Omental fat pad (tissue), 4 donors: ENCODE measurements at places on chromosomes 12 and 14. TPM values are rescaled to one million over a fixed set of nuclear protein-coding genes. Genes with fewer than 3 reads are reported as not detected.

Gene EIF5
- total RNA-seq, result 157 TPM

Gene POTEG
- total RNA-seq, result not detected

DNA sequence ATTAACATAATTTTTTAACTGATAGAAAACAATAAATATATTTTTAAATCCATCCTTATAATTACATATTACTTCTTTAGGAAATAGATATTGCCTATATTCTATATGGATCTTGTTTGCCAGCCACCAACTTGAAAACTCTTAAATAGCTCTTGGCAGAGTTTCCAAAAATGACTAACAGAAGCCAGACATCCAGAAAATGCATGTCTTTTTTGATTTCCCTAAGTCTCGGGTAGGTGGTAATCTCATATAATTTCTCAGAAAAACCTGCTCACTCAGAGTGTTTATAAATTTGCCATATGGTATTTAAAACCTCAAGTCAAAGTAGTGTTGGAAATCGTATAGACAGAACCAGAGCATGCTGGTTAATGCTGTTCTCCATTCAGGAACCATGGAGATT, 360.4 kb upstream of the FOXG1 start:
- DNase-seq, result no peak

Gene CBLN3
- total RNA-seq, result 4.4 TPM

DNA sequence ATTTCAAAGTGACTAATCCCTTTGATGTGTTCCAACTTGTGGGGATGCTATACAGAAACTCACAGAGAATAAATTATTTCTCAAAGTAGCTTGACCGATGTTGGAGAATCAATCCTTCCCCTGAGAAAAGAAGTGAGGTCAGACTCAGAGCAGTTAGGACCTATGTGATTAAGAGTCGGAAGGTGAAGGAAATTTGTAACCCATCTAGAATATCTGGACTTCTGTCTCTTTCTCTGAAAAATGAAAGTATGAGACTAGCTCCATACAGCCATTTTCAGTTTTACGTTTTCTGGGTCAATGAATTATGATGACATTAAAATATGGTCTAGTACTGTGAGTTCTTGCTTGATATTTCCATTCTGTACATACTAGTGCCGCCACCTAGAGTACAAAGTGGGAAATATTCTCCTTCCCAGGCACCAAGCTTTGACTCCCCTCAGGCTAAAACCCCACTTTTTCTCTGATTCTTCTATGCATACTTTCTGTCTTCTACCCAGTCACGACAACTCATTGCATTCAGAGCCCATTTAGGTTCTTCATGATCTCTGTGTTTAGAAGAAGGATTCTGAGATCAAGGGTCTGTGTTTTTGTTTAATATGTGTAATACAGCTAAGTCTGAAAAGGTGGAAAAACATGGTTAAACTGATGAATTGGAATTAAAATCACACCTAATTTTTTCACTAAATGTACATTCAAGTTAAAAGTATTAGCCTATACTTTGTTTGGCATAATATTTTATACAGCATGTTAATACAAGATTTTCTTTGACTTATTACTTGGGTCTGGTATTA, 6.9 kb upstream of the NTS start:
- DNase-seq, result no peak

Gene WIF1
- 3.5 TPM for total RNA-seq

GRCh38 chr14:39367387-39367751, 64.9 kb downstream of the FBXO33 start:
- no peak for DNase-seq

- DNase-seq, result no peak
These were observed 22.0 kb upstream of the WDR89 start for GRCh38 chr14:63663428-63664341.

Gene RHOJ
- 17.7 TPM for total RNA-seq

DNA sequence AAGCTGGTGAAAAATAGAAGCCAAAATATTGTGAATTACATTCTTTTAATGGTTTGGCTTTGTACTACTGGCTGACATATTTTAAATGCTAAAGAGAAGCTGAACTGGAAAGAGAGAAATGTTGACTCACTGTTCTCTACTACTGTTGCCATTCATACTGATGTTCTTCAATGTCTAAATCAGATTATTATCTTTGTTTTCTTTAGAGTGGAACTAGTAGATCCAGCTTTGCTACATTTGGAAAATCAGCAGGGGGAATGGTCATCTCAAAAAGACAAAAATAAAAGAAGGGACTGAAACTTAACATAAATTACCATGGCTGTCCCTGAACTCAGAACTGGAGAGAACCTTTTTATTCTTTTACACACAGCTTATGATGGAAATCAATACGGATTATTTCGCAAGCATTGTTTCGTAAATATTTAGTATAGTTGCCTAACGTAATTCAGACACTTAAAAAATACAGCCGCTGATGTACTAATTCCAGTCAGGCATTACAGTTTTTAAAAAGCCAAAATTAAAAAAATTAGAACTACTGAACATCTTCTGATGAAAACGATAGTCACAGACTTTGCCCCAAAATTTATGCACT, 76.3 kb upstream of the OTX2 start:
- no peak for DNase-seq

GRCh38 chr14:95290871-95291431, 28.8 kb downstream of the CLMN start:
- DNase-seq, result no peak

DNA sequence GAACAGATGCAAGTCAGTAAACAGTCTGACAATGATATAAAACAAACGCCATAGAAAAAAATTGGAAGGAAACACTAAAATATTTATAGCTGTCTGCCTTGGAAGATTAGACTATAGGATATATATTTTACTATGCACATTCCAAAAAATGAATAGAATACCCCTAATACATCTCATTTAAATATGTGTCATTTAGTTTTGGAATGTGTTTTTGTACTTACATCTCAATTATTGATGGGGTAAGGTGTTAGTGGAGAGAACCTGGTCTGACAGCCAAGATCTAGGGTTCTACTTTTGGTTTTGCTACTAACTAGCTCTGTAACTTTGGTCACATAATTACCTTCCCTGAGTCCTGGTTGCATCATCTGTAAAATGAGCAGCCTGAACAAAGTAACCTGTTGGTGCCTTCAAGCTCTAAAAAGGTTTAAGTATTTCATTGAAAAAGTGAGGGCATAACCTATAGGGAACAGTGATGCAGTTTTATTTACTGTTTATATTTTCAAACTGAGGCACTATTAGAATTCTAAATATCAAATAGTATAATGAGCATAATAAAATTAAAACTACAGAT, 28.6 kb upstream of the SLC6A13 start:
- DNase-seq, result no peak
